ENCODE measurements at places on chromosomes 7 and 10.
A peak's percentile ranks its signal among the peaks of the same experiment; 100 is the strongest.

GRCh38 chr7:64634406-64635062, 31.4 kb upstream of the ZNF107 start:
- DNase-seq, result no peak

GRCh38 chr7:105637755-105638154, 56.5 kb upstream of the EFCAB10 start:
- no peak for DNase-seq

- DNase-seq, result peak; percentile 25
Observed at GRCh38 chr10:118850418-118851061, 95.8 kb upstream of the CACUL1 start.

DNA sequence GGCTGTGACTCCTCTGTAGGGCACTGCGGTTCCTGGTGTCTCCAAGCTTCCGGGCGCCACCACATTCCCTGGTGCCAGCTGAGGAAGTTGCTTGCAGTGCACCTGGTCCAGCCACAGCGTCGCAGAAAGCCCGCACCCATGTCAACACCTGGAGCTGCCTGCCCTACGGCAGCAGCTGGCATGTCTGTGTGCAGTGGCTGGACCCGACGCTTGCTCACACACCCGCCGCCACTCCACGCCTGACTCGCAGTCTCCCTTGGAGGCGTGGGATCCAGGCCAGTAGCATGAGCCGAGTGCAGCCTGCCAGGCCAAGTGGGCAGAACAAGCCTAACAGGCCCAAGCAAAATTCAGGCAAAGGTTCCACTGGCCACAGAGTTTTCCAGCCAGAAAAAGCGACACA, 118.1 kb upstream of the PHF14 start:
- DNase-seq, result no peak

DNA sequence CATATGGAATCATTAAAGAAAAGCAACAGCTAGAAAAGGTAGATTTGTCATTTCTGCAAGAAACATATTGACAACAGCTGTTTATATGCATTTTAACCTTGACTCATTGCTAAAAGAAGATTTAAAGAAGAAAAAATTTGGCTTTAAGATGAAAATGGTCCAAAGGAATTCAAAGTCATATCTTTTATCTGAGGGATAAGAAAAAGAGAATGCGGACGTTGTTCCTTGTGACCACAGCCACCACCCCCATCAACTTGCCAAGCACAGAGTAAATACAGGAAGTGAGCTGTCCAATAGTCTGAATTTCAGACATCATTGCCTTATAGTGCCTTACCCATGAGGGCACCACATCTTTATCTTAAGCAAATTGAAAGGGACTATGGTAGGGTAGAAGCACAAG, 7.3 kb upstream of the CRPPA start:
- DNase-seq, result no peak

DNA sequence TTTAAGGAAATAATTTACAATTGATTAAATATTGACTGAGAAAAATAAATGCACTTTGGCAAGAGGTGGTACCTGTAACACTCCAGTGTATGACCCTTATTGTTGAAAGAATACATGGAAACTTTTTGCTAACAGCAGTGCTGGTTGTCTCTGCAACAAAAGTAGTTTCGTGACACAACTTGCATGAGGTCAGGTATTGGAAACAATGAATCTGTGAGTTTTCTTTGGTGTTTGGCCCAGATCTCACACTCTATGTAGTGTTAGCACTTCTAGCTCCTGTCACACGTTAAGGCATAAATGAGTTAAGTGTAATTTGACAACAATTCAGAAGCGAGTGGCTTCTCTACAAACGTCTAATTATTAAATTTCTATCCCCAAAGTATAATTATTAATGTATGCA, 137.7 kb upstream of the MDFIC start:
- DNase-seq, result no peak

GRCh38 chr10:31319602-31320549, 860 bp downstream of the ZEB1 start:
- DNase-seq, result peak; percentile 10

DNA sequence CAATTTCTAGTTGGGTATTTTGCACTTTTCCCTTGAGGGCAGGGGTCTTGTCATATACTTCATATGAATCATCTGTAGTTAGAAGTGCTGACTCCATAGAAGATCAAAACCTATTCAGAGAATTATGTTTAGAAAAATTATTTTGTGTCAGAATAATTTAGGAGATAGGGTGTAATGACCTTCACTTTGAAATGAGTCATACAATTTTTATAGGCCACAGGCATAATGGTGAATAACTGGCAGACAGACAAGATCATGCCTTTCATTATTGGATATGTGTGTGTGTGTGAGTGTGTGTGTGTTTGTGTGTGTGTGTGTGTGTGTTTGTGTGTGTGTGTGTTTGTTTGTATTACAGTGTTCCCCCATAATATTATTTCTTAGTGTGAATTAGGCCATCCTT, 523.0 kb downstream of the ANKRD7 start:
- DNase-seq, result no peak

DNA sequence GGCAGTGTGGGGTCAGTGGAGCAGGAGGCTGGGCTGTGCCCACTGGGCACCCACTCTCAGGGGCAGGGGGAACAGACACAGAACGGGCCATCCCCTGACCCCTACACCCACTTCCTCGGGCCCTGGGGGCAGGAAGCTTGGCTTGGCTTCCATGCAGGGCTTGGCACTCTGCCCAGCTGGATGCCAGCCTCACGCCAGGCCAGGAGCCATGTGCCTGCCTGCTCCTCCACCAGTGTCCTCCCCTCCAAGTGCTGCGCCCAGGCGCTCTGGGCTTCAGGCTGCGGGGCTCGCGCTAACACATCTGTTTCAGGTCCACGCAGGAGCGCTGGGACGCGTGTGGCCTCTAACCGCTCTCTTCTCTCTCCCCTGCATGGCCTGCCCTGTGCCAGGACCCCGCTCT, 12.7 kb downstream of the LDB3 start:
- DNase-seq, result no peak

GRCh38 chr7:49660976-49661375, 112.5 kb upstream of the VWC2 start:
- DNase-seq, result no peak

GRCh38 chr7:126450269-126450671, 802.5 kb downstream of the GRM8 start:
- no peak for DNase-seq

- DNase-seq, result no peak
Observed at GRCh38 chr7:2717293-2718261, 29.6 kb downstream of the AMZ1 start.

DNA sequence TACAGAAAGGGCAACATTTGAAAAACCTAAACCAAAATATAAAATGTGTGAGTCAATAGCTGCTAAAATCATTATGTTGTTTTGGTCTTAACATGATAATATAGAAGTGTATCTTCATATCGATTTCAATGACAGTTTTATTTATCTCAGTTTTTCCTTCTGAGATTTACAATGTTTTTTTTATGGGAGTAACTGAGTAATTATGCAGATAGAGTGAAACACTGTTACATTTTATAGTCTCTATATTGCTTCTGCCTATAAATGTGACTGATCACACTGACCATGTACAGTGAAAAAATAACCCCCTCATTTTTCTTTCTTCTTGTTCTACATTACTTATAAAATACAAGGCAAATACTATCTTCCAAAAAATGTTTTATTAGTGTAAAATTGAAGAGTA, 81.6 kb downstream of the ETV1 start:
- no peak for DNase-seq

DNA sequence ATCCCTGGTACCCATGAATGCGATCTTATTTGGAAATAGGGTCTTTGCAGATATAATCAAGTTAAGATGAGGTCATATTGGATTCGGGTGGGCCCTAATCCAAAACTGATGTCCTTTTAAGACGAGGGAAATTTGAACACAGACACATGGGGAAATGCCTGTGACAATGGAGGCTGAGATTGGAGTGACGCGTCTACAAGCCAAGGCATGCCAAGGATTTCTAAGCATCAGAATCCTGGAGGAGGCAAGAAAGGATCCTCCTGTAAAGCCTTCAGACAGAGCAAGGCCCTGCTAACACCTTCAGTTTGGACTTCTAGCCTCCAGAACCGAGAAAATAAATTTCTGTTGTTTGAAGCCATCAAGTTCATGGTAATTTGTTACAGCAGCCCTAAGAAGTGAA, 18.5 kb downstream of the PARP12 start:
- no peak for DNase-seq

DNA sequence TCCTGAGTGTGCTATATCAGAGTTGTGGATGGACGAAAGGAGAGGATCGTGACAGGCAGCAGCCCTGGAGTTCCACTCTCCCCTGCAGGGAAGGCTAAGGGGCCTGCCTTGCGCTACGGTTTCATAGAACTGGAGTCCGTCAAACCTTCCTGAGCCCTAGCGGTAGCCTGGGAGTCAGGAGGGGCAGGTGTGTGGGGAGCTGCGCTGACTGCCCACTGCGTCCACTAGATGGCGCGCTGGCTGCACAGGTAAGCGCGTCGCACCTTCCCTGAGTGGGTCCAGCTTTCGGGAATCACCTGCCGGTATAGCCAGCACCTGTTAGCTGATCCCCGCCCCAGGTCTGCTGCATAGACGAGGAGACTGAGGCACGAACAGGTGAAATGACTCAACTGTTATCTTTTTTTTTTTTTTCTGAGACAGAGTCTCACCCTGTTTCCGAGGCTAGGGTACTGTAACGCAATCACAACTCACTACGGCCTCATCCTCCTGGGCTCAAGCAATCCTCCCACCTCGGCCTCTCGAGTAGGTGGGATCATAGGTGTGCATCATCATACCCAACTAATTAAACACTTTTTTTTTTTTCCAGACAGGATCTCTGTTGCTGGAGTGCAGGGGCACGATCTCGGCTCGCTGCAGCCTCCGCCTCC, 20.2 kb upstream of the BAIAP2L1 start:
- DNase-seq, result peak; percentile 19

- no peak for DNase-seq
Observed at GRCh38 chr10:92291616-92291865, 574 bp downstream of the MARCHF5 start.

DNA sequence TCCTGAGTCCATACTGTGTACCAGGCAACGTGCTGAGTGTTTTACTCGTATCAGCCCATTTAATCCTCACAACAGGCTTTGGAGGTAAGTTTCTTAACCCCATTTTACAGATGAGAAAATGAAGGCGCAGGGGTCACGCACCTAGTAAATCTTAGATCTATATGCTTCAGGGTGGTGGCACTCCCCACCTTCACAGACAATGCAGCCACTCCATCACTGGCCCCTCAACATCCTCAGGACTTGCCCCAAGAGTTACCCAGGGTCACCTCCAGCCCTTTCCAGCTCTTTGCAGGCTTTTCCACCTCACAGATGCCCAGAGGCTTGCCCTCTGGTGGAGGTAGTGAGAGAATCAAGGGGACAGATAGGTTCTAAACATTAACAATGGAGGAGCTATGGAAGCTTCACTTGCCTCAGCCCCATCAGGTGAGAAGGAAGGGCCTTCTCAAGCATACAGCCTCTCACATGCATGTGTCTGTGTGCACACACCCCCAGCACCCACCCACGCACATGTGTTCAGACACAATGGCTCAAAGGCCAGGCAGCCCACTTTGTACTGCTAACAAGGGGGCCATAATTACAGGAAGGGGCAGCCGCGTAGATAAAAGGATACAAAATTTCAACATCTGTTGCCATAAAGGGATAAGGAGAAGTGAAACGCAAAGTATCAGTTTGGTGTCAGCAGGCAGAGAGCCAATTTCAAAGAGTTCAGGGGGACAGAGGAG, 29.1 kb downstream of the DPCD start:
- DNase-seq, result no peak

- DNase-seq, result no peak
Observed at GRCh38 chr7:11480143-11480542, 351.9 kb downstream of the THSD7A start.

- DNase-seq, result no peak
Observed at GRCh38 chr10:101671453-101671852, 23.5 kb downstream of the FBXW4 start.

DNA sequence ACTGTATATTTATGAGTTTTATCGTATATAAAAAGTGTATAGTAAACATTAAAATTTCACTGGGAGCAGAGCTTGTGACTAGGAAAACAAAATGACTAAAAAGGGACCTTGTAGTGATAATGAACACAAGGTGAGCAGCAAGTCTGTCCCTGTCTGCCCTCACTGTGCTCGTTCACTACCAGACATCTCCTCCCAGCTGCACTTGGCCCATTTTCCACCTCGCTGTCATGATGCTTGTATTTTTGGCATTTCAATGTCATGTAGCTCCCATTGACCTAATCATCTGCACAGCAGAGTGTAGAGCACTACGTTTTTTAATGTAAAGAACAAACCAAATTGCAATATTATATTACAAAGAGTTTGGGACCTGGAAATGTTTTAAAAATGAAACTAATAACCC, 207.2 kb downstream of the ZEB1 start:
- DNase-seq, result no peak

- no peak for DNase-seq
Observed at GRCh38 chr10:31954410-31955191, 26.0 kb upstream of the ARHGAP12 start.

DNA sequence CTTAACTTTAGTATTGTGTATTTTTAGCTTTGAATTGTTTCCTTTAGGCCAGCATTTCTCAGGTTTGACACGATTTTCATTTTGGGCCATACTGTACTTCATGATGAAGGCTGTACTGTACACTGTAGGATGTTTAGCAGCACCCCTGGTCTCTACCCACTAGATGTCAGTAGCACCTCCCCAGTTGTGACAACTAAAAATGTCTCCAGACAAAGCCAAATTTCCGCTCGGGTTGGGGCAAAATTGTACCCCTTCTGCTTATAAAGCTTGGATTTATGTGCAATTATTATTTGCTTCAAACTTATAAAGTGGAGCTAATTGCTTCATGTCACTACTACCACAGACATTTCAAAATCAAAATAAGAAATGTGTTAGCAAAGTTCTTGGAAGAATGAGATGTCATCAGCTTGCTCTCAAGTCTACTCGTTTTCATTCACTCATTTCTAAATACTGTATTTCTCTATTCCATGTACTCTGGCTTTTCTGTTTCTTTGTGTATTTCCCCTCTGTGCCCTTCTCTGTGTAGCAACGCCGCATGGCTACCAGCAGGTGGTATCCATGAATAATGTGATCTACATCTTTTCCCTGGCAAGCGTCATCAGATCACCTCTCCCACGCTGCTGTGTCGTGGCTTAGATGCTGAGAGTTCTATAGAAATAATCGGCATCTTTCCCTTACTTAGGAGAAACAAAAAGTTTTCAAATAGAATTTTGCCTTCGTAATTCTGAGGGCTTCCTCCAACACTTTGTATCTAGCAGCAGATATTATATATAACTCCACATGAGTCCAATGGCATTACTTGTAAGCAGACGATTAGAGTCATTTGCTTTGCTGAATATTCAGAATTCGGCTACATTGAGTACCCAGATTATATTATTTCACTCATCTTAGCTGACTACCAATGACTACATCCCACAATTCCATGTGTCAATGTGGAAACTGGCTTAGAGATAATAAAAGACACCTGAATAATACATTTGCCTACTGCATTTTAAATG, 47.8 kb upstream of the CALCR start:
- DNase-seq, result no peak

- DNase-seq, result no peak
Observed at GRCh38 chr7:30800785-30801252, 29.6 kb downstream of the MINDY4 start.

- no peak for DNase-seq
Observed at GRCh38 chr10:123399276-123399839, 245.2 kb downstream of the BUB3 start.

- DNase-seq, result no peak
Observed at GRCh38 chr7:27073076-27073475, 22.7 kb downstream of the HOXA1 start.

GRCh38 chr10:131928248-131929095, 27.7 kb downstream of the PPP2R2D start:
- no peak for DNase-seq
